Stimulated activated CD8-positive, alpha-beta memory T cell treated with anti-CD3 and anti-CD28 coated beads, Interleukin-12 subunit alpha, Interleukin-12 subunit beta, amount 100 ng/mL, for 1 hour (primary cell): ENCODE measurements at places on chromosomes 2 and 18.

- no peak for DNase-seq
These were observed 27.8 kb downstream of the NABP1 start for GRCh38 chr2:191705701-191706100.

- no peak for DNase-seq
These were observed 835.0 kb upstream of the FANCL start for GRCh38 chr2:59076079-59076619.

DNA sequence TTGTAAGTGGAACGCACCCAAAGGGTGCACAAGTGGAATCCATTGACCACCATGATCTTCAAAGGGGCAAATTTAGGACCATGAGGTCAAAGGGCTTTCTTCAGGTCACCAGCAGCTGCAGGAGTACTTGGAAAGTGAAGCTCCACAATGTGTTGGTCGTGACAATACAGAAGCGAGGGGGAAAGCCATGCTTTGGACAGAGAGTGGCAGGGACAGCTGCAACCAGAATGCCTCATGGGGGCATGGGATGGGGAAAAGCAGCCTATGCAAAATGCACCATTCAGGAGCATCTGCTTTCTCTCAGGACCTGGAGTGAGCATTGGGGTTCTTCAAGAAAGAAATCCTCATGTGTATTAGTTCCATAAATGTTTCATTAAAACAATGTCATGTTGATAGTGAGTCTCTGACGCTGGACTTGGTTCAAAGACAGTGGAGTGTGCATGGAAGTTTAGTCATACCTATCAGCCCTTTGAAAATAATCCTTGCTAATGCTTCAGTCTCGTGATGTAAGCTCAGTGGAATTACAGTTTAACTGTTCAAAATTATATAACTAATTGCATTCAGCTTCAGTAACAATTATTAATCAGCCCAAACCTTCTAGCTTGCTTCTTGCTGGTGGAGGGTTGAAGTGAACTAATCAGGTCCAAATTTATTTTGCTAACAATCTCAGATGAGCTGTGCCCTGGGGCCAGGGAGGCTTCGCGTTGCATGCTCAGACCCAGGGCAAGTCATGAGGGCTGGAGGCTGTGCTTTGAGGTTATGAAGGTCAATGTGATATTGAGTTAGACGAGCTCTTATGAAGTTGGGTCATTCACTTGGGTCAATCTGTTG lies 41.6 kb downstream of the ACKR3 start:
- no peak for DNase-seq

GRCh38 chr2:153405196-153405595 lies 73.4 kb downstream of the RPRM start:
- DNase-seq, result no peak

DNA sequence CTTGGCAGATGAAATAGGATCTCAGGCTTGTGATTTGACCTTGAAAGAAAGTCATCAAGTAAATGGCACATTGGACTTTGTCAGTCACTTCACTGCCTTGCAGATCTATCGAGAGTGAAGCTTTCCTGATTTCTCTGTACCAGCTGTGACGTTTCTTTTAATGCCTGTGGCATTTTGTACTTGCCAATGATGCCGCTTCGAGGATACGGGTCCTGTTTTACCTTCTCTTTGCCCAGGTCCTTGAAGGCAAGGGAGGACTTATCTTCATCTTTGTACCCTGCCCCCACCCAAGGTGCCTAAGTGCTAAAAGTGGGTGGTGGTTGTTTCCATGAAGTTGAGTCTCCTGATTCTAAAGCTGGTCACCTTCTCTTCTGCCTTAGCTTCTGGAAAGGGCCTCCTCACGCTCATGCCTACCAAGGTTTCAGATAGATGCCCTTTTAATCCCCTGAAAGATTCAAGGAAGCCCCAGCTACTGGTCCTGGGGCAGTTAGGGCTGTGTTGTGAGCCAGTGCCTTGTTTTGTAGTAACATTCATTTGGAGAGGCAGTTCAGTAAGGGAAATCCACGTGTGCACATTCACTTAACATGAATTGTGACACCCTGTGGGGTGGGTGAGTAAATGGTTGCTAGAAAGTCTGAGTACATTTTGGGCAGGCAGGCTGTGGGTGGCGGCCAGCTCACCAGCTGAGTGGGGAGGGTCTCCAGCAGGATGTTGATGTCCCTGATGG lies 6.1 kb downstream of the LBH start:
- no peak for DNase-seq

GRCh38 chr18:10121028-10121427 lies 207.2 kb downstream of the VAPA start:
- DNase-seq, result no peak
